Activated CD4-positive, alpha-beta T cell treated with anti-CD3 and anti-CD28 coated beads, Interleukin-2, amount 50 U/mL, for 48 hours (primary cell): ENCODE measurements at places on chromosomes 5 and 9.

GRCh38 chr9:16062542-16063240 is 509.8 kb downstream of the CCDC171 start:
- no peak for DNase-seq

- DNase-seq, result no peak
Observed at GRCh38 chr9:27414220-27414761, 109.8 kb upstream of the IFNK start.

- DNase-seq, result peak; percentile 31
Observed at GRCh38 chr5:172410160-172410559, 44.2 kb downstream of the SH3PXD2B start.

DNA sequence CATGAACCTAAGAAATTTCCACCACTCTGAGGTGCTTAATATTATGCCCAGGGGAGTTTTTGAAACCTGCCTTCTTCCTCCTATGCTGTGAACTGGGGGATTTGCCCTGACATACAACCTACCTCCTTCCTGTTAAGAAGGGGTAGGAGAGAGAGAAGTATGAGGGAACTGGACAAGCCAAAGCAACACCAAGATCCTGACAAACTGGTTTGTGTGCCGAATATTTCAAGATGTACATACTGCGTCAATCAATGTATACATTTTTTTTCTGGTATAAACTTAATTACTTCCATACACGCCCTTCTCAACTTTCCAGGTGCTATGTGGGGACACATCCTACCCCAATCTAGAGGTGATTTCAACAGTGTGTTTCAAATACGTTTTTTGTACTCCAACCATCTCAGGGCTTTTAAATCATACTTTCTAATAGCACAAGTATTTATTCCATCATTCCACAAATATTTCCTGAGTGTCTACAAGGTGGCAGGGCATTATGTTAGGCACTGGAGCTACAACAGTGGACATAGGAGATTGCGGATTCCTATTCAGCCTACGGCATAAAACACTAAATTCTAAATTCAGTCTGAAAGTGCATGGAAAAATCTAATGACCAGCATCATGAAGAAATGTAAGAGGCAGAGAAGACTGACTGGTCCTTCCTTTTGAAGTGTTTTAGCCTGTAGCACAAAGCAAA is 70.1 kb upstream of the IFNK start:
- DNase-seq, result no peak

GRCh38 chr9:7892975-7893374 is 93.4 kb upstream of the DMAC1 start:
- DNase-seq, result no peak

GRCh38 chr5:108472237-108472636 is 90.3 kb upstream of the FBXL17 start:
- DNase-seq, result no peak
